ENCODE measurements at places on chromosomes 3 and 15.

DNA sequence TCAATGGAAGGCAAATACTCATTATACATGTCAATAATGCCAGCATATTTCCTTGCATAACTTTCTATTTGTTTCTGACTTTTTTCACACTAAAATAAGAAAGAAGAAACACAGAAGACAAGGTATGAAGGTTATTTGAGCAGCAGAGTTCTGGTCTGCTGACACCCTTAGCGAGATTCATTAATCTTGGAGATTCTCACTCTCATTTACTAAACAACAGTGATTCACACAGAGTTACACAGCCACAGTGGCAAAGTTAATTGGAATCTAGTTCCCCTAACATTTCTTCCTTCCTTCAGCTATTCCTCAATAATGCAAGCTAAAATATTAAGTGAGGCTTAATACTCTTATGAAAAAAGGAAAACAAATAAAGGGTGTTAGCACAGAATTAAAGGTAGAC lies 1044.0 kb downstream of the IGSF11 start:
- no peak for DNase-seq

GRCh38 chr15:52262364-52262763 lies 33.2 kb downstream of the MYO5C start:
- DNase-seq = no peak

- no peak for DNase-seq
These were observed 38.9 kb downstream of the ABHD2 start for GRCh38 chr15:89127054-89127702.

DNA sequence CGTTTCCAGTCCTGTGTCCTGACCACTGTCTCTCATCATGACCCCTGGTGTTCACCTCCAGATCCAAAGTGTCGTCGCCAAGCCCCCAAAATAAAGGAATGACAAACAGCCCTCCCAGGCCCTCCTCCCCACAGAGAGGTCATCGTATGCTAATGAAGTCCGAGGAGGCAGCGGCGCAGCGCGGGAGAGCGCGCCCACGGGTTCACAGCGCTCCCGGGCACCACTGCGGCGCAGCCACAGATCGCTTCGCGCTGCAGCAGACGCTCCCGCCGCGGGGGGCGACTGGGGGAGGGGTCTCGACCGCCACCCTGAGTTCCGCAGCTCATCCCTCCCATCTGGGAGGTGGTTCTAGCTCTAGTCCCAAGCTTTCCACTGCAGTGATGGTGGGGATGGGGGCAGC lies 1.3 kb downstream of the DGKG start:
- no peak for DNase-seq

DNA sequence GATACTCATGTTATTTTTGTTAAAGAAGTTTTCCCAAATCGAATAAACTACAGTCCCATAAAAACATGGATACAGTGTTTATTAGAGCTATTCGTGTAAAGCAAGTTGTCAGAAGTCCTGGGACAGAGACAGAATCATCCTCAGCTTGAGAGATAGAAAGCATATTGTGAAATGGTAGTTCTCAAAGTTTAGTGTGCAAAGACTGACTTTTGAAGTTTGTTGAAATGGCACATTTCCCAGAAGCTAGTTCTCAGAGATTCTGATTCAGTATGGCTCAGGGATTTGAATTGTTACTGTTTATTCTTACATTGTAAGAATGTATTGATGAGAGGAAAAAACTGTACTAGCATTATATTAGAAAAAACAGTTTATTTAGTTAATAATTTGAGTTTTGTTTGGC lies 22.1 kb downstream of the GABRR3 start:
- DNase-seq = no peak

- peak; percentile 1 for DNase-seq
These were observed 246.5 kb downstream of the ROBO1 start for GRCh38 chr3:79521221-79521848.

GRCh38 chr3:66907136-66907535 lies 91.0 kb upstream of the KBTBD8 start:
- no peak for DNase-seq

DNA sequence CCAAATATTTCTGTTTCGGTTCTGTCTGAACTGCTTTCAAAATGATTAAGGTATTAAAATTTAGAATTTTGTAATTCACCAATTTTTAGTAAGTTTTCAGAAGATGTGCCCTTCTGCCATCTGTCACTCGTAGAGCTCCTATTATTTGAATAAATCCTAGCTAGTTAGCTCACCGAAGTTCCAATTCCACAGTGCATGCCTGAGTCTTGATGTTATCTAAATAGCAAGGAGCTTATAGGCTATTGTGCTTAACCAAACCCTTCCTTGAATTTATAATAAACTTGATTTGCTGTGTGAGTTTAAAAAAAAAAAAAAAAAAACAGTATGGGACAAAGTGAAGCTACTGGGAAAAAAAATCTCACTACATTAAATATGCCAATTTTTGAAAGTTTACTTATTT lies 18.7 kb downstream of the ATP13A3 start:
- no peak for DNase-seq

GRCh38 chr3:13950042-13950441 lies 70.2 kb upstream of the WNT7A start:
- no peak for DNase-seq

GRCh38 chr3:129689036-129689435 lies 82.6 kb upstream of the PLXND1 start:
- no peak for DNase-seq

Measured in NCI-H1417 treated with DMSO at 0.1 percent for 48 hours (cell line).